Stomach (tissue), 19 donors: ENCODE measurements at places on chromosomes 5 and 9. TPM values are rescaled to one million over a fixed set of nuclear protein-coding genes. Genes with fewer than 3 reads are reported as not detected.
A peak's percentile ranks its signal among the peaks of the same experiment; 100 is the strongest.

DNA sequence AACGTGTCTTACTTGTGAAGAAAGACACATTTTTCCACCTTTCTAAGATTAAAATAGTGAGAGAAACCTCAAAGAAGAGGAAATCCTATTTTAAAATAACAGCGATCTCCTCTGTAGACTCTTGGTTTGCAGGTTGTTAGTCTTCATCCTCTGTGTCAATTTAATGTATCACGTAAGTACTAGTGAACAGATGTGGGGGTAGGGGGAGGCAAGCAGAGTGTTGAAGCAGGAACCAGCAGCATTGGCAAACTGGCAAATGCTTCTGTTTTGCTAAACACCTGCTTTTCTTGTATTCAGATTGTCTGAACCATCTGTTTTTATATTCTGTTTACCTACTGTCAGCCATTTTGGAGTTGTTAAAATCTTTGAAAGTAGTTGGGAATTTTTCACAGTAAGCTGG, 159.3 kb upstream of the TLX3 start:
- H3K4me1 ChIP-seq, result no peaks in the 10 kb centered on the region
- H3K27ac ChIP-seq, result no peak overlapping the region
- H3K36me3 ChIP-seq, result no peaks in the 10 kb centered on the region
- H3K4me3 ChIP-seq, result no peak overlapping the region

GRCh38 chr9:71146511-71146910, 25.1 kb upstream of the TRPM3 start:
- DNase-seq, result no peak
- no peaks in the 10 kb centered on the region for H3K27me3 ChIP-seq
- H3K36me3 ChIP-seq, result no peaks in the 10 kb centered on the region
- no peaks in the 10 kb centered on the region for H3K4me1 ChIP-seq

DNA sequence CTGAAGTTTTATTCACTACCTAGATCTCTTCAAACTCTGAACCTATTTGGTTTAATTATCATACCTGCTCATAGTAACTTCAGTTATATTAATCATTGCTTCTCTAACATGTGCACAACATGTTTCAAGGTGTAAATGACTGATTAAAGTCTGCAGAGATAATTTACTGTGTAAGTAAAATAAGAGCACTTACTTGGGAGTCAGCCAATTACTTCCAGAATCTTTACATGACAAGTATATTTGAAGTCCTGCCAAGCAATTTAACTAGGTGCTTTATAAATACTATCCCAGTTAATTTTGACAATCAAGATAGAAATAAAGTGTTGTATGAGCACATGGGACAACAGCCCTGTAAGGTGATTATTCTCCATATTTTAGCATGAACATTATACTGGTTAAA, 109.9 kb downstream of the RFX3 start:
- H3K4me1 ChIP-seq, result no peaks in the 10 kb centered on the region
- DNase-seq, result no peak
- no peak overlapping the region for H3K27ac ChIP-seq

DNA sequence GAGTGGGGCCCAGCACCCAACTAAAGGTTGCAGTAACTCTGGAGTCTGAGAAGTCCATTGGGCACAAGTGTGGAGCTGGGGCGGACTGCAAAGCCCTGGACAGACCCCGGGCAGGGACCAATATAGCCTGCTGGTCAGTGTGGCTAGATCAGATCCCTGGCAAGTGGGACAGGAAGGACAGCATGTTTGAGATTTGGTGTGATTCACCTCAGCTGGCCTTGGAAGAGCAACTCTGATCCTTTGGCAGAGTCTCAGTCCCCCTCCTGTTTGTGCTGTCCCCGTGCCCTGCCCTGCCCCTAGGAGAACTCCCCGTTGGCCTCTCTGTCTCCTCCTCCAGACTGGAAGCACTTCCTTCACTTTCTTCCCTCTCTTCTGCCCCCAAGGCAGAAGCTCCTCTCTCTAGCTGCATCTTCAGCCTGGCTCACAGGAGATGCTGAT, 255.3 kb downstream of the FSTL4 start:
- no peaks in the 10 kb centered on the region for H3K27me3 ChIP-seq
- no peaks in the 10 kb centered on the region for H3K4me1 ChIP-seq
- no peak overlapping the region for H3K4me3 ChIP-seq
- no peaks in the 10 kb centered on the region for H3K36me3 ChIP-seq

DNA sequence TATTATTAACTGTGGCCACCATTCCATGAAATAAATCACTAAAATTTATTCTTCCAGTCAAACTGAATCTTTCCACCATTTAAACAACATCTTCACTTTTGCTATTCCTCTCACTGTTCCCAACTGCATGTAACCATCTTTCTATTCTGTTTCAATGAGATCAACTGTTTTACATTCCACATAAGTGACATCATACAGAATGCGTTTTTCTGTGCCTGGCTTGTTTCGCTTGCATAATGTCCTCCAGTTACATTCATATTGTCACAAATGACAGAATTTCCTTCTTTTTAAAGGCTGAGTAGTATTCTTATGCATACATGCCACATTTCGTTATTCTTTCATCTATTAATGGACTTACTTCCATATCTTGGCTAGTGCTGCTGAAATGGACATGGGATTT, 738.2 kb downstream of the SEMA5A start:
- H3K27ac ChIP-seq, result no peak overlapping the region
- H3K4me3 ChIP-seq, result no peak overlapping the region
- H3K36me3 ChIP-seq, result no peaks in the 10 kb centered on the region
- DNase-seq, result no peak

- peaks cover 31% of the 10 kb centered on the region for H3K27me3 ChIP-seq
- peak overlapping the region; percentile 88 for H3K27ac ChIP-seq
Measured at GRCh38 chr5:16935231-16936149, 598 bp downstream of the MYO10 start.

DNA sequence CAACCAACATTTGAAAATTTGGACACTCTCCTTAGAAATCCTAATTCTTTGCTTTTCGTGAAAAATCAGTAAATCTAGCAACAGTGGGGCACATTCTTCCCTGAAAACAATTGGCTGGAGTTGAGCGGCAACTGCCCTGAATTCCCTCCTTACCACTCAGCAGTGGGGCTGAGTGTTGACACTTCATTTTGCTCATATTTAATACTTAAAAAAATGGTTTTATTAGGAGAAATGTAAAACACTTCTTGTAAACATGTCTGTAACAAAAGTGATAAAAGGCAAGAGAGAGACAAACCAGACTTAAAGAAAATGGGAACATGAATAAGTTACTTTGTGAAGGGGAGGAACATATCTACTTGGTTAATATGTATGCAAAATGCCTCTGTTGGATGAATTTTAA, 193.5 kb downstream of the CNTLN start:
- no peaks in the 10 kb centered on the region for H3K4me1 ChIP-seq
- no peak for DNase-seq
- H3K27ac ChIP-seq, result no peak overlapping the region
- no peaks in the 10 kb centered on the region for H3K27me3 ChIP-seq
- H3K36me3 ChIP-seq, result peaks cover 4% of the 10 kb centered on the region

DNA sequence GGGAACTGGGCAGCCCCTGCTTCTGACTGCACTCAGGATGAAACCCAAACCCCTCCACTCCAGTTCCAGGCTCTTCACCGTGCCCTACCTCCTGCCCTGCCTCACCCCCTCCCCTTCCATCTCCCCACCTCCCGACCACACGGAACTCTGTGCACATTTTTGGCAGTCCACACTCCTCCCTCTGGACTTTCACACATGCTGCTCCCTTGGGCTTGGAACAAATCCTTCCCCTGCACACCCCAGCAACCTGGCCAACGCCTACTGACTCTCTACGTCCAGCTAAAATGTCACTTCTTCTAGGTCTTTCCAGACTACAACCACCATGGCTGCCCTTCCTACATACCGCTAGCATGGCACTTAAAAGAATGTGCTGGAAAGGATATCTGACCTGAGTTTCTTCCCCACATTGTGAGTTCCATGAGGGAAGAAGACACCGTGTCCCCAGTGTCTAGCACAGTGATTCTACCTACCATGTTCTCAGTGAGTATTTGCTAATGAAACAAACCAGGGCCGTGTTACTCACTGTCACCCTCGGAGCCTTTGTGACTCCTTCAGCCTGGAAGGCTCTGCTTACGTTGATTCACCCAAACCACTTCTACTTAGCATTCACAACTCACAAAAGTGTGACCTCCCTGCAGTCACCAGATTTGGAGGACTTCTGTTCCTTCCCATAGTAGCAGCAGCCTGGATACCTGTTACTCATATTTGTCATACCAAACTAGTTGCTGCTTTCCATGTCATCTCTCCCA, 18.7 kb downstream of the RETREG1 start:
- no peak overlapping the region for H3K27ac ChIP-seq
- H3K4me3 ChIP-seq, result no peak overlapping the region
- H3K27me3 ChIP-seq, result no peaks in the 10 kb centered on the region
- no peaks in the 10 kb centered on the region for H3K36me3 ChIP-seq

GRCh38 chr9:128370367-128370751, 815 bp upstream of the URM1 start:
- H3K27ac ChIP-seq, result peak overlapping the region; percentile 91
- peaks cover 21% of the 10 kb centered on the region for H3K36me3 ChIP-seq
- peak overlapping the region; percentile 65 for H3K4me3 ChIP-seq
- no peak for DNase-seq
- H3K4me1 ChIP-seq, result peaks cover 21% of the 10 kb centered on the region
- H3K27me3 ChIP-seq, result no peaks in the 10 kb centered on the region

GRCh38 chr9:132648685-132649084, 21.1 kb downstream of the DDX31 start:
- H3K27ac ChIP-seq, result no peak overlapping the region
- no peak overlapping the region for H3K4me3 ChIP-seq
- no peaks in the 10 kb centered on the region for H3K27me3 ChIP-seq
- no peak for DNase-seq
- peaks cover 91% of the 10 kb centered on the region for H3K36me3 ChIP-seq

- no peak for DNase-seq
- H3K4me1 ChIP-seq, result peaks cover 24% of the 10 kb centered on the region
- no peak overlapping the region for H3K27ac ChIP-seq
- H3K27me3 ChIP-seq, result no peaks in the 10 kb centered on the region
- peaks cover 40% of the 10 kb centered on the region for H3K36me3 ChIP-seq
Measured at GRCh38 chr9:129105857-129106694, 4.5 kb downstream of the CRAT start.

DNA sequence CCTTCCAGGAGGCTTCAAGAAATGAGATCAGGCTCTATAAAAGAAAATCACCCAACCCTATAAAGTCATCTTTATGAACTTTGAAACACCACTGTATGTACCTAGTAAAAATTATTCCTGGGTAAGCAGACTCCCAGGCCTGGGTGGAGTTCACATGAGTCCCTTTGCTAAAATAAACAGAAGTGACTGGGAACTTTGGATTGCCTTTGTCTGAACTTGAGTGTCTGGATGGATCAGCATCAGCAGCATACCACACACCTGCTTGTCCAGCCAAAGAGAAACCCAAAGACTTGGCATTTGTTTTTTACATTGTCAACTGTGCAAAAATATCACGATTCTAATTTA, 79.6 kb upstream of the CDKN2B start:
- H3K36me3 ChIP-seq, result no peaks in the 10 kb centered on the region
- peak; percentile 47 for DNase-seq
- no peaks in the 10 kb centered on the region for H3K27me3 ChIP-seq

DNA sequence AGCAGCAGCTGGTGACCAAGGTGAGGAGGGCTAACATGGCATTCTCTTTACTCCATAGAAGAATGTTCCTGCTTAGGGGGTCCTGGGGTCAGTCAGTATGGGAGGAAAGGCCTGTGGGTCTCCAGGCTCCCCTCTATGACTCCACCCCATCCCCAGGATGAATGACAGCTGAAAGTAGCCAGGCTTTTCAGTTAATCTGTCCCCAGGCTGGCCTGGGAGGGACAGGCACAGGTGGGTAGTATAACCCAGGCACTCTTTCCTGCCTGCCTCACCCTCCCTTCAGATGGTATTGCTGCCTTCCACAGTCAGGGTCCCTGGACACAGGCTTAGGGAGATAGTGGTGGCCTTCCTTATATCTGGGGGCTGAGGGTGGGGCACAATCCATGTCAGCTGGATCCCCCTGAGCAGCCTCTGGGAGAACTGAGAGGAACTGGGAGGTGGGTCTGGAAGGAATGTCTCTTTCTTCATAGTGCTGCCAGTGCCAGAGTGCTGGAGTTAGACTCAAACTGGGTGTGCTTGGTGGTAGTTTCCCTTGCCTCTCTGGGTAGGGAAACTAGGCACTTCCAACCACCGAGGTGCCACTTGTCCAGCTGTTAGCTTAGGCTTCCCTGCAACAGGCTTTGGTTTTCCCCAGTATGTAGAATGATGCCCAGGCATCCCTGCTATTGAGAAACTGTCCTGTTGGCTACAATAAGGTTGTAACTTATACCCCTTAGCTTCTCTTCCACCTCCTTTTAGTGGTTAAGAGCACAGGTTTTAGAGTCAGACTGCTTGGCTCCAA, 27.8 kb downstream of the LARP1 start:
- DNase-seq, result no peak
- no peaks in the 10 kb centered on the region for H3K36me3 ChIP-seq
- H3K4me3 ChIP-seq, result no peak overlapping the region
- H3K4me1 ChIP-seq, result peaks cover 100% of the 10 kb centered on the region
- H3K27me3 ChIP-seq, result no peaks in the 10 kb centered on the region

DNA sequence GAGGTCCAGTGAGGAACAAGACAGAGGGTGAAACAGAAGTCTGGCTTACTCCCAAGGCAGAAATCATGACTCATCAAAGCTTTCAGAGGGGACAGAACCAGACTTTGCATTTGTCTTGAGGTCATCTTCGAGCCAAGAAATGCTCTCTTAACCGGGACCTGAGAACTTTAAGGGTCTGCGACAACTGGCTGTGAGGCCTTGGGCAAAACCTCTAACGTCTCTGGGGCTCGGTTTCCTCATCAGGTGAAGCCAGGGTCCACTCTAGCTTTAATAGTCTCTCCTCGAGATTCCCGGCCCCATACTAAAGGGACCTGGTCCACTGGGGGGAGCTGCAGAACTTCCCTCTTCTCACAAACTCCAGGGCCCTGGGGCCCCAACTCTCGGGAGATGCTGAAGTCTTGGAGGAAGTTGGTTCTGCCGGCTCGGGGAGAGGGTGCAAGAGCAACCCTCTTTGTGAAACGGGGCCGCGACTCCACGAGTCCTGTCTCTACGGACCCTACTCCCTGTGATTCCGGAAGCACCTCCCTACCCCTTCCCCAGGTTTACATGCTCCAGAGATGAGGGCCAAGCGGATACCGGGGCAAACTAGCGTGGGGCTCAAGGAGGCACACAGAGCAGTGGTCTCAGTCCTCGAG, 2.6 kb downstream of the GLIS3 start:
- peak overlapping the region; percentile 87 for H3K4me3 ChIP-seq
- peaks cover 53% of the 10 kb centered on the region for H3K4me1 ChIP-seq
- no peaks in the 10 kb centered on the region for H3K27me3 ChIP-seq
- H3K36me3 ChIP-seq, result no peaks in the 10 kb centered on the region
- peak; percentile 89 for DNase-seq

DNA sequence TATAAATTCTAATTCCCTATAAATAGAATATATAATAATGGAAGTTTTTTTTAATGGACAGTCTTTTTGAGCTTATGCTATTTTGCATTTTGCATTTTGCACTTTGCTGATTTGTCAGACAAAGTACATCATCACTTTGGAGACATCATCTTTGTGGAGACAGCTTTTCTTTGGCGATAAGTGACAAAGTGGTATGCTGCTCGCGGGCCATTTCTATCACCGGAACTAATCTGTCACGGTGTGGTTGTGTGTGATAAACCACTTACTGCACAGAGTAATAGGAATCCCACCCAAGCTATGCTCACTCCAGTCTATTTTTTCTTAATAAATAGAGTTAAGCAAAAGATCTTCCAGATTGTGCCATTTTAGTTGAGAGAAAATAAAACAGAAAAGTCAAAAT, 133.1 kb downstream of the MACIR start:
- no peaks in the 10 kb centered on the region for H3K4me1 ChIP-seq
- H3K4me3 ChIP-seq, result no peak overlapping the region
- no peak for DNase-seq
- H3K27me3 ChIP-seq, result no peaks in the 10 kb centered on the region
- no peaks in the 10 kb centered on the region for H3K36me3 ChIP-seq
- no peak overlapping the region for H3K27ac ChIP-seq

The KIAA0825 gene
- 0.29 TPM for total RNA-seq

The ARID3C gene
- not detected for total RNA-seq
